ENCODE measurements at places on chromosomes 13 and 19.
A peak's percentile ranks its signal among the peaks of the same experiment; 100 is the strongest.

DNA sequence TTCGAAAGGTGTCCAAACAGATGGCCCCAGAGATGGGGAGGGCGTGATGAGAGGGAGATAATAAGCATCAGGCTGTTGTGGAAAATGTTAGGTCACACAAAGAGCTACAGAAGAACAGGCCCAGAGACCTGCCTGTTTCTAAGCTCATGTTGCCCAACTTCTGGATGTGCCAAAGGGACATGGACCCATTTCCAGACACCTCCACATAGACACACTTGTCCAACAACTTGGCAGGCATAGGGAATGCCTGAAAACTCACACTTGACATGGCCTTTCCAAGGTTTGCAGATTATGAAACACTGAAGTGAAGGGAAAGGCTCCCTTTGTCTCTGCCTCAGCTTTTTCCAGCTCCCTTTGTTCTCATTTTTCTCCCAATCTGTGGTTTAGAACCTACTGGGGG, 43.5 kb upstream of the CYP2B6 start:
- no peak for DNase-seq

GRCh38 chr13:112530861-112531260, 57.1 kb downstream of the TUBGCP3 start:
- DNase-seq = no peak

DNA sequence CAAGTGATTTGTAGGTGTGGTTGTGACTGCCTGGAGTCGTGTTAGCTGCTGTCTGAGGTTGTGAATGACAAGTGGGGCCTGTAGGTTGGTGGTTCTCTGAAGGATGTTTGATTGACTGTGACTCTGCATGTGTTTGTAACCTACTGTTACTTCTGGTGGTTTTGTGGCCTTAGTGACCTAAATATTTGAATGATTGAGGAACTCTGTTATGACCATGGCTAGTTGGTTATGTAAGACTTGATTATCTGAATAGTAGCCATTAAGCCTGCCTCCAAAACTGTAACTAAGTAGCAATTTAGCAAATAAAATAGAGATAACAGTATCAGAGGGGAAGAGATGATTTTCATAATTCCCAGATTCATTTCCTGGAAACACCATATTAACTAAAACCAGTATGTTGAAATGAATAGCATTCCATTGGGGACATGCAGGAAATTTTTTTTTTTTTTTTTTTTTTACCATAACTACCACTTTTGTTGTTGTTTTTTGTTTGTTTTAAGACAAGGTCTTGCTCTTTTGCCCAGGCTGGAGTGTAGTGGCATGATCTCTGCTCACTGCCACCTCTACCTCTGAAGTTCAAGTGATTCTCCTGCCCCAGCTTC, 865 bp downstream of the ZNF382 start:
- DNase-seq = peak; percentile 1

- DNase-seq = no peak
Observed at GRCh38 chr13:99335603-99336002, 28.4 kb upstream of the GPR183 start.

DNA sequence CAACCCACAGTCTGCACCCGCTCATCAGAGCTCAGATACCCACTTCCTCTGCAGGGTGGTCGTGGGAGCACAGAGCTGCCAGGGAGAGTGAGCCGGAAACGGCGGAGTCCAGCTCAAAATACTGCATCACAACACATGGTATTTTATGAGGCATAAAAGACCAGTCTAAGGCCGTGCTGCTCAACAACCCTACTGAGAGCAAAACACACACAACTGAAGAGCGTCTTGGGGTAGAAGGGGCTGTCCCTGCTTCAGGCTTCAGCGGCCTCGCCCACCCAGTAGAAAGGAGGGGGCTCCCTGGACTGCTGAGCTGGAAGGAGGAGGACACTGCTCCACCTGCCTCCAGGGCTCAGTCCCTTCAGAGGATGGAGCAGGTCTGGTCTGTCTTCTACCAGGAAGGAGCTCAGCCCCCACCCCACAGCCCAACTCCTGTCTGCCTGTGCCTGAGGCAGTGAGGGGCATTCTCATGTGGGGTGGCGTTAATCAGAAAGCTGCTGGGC, 36.9 kb downstream of the NAXD start:
- DNase-seq = no peak

DNA sequence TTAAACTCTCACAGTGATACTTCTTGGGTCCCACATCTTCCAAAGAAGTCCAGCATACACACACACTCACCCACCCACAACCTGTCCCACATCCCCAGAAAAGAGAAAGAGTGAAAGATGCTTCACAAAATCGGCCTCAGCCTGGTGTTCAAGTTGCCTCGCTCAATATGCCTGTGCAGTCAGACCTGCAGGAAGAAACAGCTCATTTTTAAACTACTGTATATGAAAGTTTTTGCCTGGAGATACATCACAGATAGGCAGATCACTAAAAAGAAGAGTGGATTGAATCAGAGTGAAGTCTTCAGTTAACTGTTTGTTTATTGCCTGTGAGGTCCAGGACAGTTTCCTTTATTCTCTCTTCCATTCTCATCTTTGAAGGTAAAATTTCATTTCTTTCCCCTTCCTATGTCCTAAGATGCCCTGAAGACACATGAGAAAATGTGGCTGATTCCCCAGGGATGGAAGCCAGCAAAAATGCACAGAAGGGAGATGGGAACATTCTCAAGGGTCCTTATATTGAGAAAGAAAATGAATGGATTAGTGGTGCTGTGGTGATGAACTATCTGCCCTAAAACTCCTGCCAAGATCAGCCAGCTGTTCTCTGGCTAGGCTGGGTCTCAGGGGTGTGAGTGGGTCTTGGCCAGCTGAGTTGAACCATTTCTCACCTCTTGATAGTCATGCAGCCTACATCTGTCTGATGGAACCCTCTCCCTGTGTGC, 259.0 kb downstream of the ITGBL1 start:
- DNase-seq = no peak

DNA sequence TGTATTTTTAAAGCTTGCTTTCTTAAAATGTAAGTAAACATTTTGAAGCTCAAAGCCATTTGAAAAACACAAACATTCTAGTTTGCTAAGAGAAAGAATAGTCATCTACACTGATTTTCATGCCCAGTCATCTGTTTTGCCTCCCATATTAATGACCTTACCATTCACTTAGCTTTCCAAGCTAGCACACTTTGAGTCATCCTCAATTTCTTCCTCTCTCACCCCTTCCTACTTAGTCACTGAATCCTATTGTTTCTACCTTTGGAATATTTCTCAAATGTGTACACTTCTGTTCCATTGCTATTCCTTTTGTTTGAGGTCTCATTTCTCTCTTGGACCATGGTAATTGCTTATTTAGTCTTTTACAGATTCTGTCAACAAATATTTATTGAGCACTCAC, 7.3 kb upstream of the HS6ST3 start:
- no peak for DNase-seq

- DNase-seq = no peak
Observed at GRCh38 chr19:11437955-11438354, 2.5 kb downstream of the PRKCSH start.

DNA sequence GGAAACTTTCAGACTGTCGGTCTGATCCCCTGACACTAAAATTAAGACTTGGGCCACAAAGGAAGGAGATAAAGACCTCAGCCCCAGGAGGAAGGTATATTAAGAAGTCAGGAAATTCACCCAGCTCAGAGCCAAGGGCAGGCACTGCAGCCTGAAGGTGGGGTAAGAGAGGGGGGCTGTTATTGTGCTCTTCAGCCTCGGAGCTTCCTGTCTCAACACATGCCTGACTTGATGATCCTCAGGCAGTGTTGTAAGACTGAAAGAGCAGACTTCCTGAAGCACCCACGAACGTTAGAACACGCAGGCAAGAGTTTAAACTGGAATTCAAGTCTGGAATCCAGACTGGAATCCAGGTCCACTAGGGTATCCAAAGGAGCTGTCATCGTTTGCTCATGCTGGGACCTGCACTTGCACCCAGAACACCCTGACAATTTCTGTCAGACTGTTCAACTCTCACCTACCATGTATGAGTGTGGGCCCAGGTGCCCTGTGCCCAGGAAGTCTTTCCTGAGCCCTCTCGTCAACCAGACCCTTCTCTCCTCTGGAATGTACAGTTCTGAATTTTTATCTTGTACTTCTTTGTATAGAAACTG, 10.7 kb upstream of the FLT1 start:
- DNase-seq = no peak

GRCh38 chr19:12983542-12984142, 11.6 kb upstream of the NFIX start:
- DNase-seq = peak; percentile 77

DNA sequence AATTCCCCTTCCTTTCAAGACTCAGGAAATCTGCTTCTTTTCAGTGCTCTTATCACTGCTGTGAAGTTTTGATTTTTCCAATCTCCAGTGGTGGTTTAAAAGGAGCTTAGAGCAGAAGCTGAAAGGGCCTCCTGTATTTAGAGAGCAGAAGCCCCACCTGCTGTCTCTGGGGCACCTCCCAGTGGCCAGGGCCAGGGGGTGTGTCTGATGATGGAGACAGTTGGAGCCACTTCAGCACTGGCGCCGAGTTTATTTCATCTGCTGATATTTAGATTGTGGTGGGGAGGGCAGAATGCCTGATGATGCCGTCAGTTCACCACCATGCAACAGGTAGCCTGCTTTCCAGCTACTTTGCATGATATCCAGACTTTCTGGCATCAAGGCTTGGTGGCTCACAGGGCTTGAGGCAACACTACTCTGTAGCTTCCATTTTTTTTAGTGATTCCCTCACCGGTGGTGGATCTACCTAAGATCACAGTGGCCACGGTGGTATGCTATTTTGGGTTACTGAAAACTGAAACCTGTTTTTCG, 371.9 kb downstream of the KCNRG start:
- DNase-seq = peak; percentile 19

DNA sequence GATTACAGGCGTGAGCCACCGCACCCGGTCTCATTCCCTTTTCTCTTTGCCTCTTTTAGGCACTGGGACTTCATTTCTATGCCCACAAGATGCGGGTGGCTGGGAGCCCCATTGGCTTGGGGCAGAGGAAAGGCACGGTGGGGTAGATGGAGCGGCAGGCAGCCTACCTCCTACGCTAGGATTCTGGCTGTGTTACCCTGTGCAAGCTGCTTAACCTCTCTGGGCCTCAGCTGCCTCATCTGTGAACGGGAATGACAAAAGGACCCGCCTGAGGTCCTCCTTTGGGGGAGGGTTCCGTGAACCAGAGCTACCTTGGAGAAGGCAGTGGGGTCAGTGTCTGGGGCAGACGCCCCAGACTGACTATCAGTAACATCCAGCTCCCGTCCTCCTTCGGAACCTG, 9.3 kb upstream of the LINGO3 start:
- no peak for DNase-seq

GRCh38 chr19:37948362-37948761, 41.4 kb downstream of the SIPA1L3 start:
- DNase-seq = no peak

- no peak for DNase-seq
Observed at GRCh38 chr19:32041681-32042292, 303.6 kb upstream of the ZNF507 start.

DNA sequence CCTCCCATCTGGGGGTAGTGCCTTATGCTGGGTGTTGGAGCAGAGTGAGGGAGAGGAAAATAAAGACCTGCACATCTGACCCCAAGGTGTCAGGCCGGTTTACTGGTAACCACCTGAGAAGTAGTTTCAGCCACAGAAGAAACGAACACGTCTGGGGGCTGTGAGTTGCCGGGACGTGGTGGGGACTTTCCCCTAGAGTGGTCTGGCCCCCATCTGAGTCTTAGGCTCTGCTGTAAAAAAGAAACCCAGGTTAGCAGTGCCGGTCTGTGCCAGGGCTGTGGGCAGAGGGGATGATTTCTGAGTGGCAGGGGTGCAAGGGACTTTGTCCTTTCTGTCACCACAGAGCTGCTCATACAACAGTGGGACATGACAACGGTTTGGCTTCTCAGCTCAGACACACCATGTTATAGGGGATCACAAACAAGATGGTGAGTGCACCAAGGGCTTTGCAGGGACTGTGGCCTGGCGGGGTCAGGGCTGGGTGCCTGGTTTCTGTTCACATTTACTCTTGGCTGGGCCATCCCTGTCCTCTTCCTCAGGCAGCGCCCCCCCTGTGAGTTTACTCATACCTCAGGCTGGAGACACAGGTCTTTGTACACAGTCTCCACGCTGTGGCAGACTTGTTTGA, 9.0 kb downstream of the GCDH start:
- DNase-seq = no peak

DNA sequence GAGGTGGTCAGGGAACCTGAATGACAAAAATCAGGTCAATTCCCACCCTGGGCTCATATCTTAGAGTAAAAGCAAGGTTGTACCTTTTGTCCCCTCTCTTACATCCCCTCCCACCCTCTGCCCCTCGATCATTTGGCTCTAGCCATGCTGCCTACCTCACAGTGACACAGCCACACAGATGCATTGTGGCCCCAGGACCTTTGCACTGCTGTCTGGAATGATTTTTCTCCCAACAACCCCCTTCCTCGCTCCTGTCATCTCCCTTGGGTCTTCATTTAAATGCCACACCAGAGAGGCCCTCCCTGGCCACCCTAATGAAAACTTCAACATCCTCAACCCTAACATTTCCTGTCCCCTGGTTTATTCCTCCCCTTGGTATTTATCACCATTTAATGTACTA, 4.3 kb downstream of the MYH14 start:
- DNase-seq = no peak

DNA sequence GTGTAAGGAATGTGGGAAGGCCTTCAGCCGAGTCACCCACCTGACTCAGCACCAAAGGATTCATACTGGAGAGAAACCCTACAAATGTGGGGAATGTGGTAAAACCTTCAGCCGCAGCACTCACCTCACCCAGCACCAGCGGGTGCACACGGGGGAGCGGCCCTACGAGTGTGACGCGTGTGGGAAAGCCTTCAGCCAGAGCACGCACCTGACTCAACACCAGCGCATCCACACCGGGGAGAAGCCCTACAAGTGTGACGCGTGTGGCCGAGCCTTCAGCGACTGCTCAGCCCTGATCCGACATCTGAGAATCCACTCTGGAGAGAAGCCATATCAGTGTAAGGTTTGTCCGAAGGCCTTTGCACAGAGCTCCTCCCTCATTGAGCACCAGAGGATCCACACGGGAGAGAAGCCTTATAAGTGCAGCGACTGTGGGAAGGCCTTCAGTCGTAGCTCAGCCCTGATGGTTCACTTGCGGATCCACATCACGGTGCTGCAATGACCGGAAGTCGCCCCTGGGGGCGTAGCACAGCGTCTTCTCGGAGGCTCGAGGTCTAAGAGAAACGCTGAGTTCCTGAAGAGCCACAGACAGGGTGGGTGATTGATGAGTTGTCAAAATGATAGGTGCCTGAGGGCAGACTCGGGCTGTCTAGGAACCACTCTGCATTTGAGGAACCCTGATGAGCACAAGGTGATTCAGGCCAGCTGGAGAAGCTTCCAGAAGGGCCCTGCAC, 12.2 kb downstream of the ZSCAN22 start:
- no peak for DNase-seq

GRCh38 chr13:71474936-71475335, 392.1 kb downstream of the DACH1 start:
- DNase-seq = no peak

GRCh38 chr13:86567119-86567518, 767.9 kb upstream of the SLITRK6 start:
- DNase-seq = no peak

DNA sequence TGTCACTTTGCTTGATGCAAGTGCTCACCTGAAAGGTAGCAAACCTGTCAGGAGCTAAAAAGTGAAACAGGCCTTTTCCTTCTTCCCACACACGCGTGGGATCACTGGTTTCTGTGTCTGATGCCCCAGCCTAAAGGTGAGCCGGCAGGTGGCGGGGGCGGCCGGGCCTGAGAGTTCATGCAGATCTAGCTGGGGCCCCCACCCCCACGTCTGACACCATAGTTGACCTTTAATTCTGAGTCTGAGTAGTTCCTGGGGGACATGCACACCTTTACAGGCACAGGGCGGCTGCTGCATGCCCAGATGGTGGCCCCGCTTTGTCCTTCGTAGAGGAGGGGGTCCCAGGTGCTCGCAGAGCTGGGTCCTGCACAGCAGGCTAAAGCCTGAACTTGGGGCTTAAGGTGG, 345.3 kb downstream of the TEX29 start:
- DNase-seq = no peak
